HuH-7 (cell line): ENCODE measurements at places on chromosomes 2 and 18.

DNA sequence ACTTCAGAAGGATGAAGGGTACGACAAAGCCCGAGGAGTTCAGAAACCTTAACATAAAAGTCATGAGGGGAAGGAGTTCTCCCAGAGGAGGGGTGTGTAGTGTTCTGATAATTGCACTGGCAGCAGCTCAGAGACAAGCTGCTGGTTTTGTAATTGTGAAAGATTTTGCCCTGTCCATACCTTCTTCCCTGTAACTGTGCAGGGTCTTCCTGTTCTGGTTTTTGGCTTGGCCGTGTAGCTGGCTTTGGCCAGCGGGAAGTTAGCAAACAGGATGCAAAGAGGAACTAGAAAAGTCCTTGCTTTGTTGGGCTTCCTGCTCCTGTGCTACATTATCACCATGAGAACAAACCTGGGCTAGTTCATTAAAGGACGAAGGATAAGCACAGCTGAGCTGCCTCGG is 160.8 kb downstream of the LPIN1 start:
- DNase-seq, result no peak

GRCh38 chr2:43790147-43790546 is 16.3 kb downstream of the DYNC2LI1 start:
- DNase-seq, result no peak

DNA sequence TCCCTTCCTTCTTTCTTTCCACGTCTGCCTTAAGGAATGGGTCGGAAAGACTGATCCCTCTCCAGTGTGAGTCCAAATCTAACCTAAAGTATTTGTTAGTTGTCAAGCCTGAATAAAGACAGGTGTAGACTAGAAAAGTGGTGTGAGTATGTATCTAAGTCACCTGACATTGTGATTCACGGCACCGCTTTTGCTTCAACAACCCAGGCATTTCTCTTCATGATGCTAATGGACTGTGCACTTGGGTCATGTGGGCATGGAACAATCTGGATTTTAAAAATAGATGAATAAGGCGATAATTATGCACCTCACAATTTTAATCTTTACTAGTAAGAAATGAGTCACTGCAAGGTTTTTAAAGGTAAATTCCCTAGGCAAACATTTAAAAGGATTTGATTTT is 107.5 kb downstream of the LIPG start:
- no peak for DNase-seq

DNA sequence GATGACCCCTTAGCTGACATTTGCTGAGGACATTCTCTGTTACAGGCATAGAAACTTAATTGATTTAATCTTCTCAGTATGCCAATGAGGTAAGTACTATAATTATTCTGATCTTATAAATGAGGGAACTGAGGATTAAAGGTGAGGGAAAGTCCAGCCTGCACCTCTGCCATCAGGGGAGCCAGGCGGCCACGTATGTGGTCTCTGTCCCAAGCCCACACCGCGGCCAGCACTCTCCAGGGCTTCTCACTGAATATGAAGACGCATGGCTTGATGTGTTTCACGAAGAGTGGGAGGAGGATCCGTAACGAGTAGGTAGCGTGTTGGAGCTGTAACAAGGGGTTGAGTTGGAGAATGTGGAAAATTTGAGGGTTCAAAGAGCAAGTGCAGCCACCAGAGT is 154.4 kb downstream of the TMEM18 start:
- DNase-seq, result no peak

DNA sequence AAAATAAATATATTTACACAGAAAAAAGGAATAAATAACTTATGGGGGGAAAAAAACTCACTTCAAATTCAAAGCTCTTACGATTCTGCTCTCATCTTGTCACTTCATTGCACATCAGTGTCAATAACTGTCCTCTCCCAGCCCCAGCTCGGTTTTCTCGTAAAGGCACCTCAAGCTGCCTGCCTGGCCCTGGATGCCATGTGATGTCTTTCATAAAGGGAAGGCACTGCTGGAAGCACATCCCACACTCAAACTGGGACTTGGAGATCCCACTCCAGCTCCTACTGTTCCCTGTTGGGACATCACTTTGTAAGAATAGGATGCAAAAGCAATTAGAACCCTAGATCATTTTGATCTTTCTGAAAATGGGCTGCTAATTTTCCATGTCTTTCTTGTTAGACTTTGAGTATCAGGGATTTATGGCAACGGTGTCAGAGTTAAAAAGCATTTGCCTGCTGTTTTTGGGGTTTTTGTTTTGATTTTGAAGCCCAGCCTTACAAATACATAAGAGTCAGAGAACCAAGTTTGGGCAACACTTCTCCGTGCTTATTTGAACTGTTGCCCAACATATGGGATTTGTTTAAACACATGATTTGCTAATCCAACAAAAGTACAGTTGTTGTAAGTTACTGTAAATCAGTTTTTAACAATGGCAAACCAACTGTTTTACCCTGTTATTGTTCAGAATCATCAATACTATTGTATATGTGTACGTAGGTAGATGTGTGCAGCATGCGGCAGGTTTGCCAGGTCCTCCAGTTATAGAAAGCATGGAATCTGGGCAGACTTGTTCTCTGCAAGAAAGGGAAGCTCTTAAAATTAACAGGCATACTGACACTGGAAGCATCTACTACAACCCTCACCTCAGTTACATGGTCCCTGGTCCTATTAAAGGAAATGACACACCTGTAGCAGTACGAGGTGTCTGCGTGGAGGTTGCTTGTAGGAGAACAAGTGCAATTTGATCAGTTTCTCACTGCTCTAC is 20.6 kb downstream of the SERTAD2 start:
- no peak for DNase-seq

DNA sequence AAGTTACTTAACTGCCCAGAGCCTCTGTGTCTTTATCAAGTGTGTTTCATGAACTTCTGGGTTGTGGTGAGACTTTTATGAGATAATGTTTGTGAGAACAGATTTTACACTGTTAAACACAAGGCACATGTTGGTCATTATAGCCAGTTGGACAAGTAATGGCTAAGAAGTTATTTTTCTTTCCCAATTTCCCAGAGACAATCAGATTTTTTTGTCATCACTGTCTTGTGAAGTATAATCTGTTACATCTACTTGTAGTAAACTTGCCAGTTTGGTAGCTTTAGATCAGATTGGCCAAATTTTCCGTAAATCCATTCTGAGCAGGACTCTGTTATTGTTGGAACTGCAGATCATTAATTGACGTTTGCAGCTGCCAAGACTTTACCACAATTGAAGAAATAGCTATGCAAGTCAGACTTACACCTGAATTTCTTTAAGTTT is 838.8 kb downstream of the SLC4A3 start:
- DNase-seq, result no peak

- no peak for DNase-seq
Observed at GRCh38 chr2:231940795-231941194, 14.6 kb upstream of the NPPC start.

DNA sequence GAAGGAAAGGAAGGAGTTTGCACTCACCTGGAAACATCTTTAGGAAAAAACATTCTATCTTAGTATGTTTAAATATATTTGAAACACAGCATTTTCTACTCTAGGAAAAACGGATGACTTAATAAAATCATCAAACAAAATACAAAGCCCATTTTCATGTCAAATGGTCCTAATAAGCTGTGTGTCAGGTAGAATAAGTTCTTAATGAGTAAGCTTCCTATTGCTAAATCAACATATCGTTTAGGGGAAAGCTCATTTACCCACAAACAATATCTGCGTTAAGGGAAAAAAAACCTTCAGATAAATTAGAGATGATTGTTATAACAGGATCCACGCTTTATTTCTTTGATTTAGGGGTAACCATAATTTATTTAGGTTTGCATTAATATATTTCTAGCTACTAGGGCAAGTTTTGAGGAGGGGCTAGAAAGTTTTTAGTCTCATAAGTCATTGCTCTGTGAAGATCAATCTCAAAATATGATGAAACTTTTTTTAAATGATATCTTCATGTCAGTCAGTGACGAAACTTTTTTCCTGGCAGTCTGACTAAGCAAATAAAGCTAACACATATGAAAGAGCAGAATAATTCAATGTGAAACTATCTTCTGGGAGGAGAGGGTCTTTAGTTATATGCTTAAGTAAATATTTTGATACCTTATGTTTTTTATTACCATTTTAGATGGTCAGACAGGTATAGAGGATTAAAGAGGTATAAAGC is 147.1 kb downstream of the WDSUB1 start:
- DNase-seq, result no peak

- DNase-seq, result no peak
Observed at GRCh38 chr2:240468303-240469238, 33.1 kb downstream of the GPC1 start.

DNA sequence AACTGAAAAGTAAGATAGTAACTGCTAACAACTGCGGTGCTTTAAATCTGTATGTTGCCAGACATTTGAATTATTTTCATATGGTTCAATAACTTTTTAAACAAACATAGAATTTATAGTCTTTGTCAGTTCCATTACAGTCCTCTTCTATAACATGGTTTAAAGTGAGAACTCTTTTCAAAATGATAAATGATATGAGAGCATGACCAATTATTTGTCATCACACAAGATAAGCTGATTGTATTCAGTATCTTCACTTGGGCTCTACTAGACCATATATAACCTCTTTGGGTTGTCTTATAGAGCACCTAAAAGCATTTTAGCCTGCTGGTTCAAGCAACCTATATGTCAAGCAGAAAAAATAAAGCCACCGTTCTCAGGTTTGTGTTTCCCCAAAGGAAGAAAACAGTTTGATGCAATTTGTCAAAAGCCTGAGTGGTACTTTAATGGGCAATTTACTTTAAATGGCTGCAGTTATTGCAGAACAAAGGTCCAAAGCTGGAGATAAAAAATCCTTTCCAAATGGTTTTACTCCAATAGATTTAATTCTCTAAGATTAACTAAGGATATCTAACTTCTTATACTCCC is 298.4 kb downstream of the FSIP2 start:
- DNase-seq, result no peak

DNA sequence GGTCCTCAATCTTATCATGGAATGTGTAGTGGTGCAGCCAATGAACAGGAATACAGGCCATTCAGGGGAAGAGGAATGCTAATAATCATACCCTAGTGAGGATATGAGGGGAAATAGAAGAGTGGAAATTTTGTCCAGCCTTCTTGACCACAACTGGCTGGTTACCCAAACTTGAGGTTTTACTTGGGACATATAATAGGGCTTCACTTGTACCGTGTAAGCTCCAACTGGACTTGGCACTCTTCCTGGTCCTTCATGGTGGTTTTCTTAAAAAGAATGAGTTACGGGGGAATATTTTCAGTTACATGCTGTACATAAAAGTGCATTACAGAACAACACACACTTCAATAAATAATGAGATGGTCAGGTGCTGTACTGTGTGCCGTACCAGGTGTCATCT is 234.9 kb upstream of the RASGRP3 start:
- DNase-seq, result no peak

GRCh38 chr2:108212671-108213070 is 27.1 kb upstream of the SULT1C3 start:
- DNase-seq, result no peak

GRCh38 chr18:69956665-69957620 is 9.3 kb upstream of the CD226 start:
- DNase-seq, result no peak

DNA sequence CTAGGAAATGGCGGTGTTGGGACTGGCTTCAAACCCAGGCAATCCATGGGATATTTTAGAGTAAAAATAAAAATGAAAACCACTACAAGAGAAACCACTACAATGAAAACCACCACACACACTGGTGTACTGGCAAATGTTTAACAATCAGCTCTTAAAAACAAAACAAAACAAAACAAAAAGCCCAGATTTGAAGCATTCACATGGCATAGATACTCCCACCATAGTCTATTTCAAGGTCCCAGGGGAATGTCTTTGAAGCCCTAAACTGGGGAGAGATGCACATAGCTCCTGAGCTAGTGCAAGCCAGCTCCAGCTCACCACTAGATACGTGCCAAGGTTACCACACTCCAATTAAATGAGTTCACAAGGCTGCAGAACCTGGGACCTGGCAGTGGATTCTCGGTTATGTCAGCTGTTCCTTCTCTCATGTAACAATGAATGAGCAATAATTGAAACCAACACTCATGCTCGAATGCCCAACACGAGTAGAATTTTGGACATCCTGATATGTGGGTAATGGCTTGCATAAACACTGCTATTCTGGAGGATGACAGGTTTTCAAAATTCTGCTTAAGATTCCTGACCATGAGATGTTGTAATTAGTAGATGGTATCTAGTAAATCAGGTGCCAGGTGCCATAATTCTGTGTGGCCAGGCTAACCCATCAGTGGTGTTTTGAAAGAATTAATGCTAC is 102.2 kb downstream of the OSBPL6 start:
- DNase-seq, result no peak

DNA sequence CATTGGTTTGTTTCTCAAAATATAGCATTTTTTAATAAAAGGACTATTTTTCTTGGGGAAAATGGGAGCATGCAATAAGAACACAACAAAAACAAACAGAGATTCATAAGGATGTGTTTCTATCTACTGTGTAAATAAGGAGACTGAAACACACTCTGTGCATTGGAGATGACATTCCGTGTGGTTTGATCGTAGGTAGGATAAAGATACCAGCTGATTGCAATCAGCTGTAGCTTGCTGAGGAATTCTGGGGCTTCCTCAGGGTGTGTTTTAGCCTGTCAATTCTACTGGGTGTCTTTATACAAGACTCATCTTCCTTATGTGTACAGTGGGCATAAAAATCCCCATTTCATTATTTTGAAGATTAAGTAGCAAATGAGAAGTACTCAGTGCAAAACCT is 591.6 kb downstream of the DSC3 start:
- no peak for DNase-seq

GRCh38 chr2:191150230-191150599 is 579 bp downstream of the STAT4 start:
- DNase-seq, result no peak

- DNase-seq, result no peak
Observed at GRCh38 chr2:240166191-240166590, 25.7 kb upstream of the OTOS start.

DNA sequence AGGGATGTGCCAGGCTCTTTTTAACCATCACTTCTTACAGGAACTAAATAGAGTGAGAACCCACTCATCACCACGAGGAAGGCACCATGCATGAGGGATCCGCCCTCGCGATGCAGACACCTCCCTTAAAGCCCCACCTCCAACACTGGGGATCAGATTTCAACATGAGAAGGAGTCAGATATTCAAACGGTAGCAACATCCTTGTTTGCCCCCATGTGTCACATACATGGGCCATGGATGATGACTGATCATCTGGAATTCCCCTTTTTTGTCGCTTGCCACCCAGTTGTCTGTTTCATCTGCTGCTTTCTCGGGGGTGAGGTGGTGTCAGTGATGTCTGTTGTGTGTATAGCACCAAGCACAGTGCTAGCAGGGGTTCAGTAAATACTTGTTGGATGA is 57.9 kb downstream of the NCK2 start:
- no peak for DNase-seq
